ENCODE measurements at places on chromosomes 13 and 19.
A peak's percentile ranks its signal among the peaks of the same experiment; 100 is the strongest.

GRCh38 chr13:24392972-24393371, 83.6 kb downstream of the C1QTNF9 start:
- DNase-seq, result no peak

- no peak for DNase-seq
These were observed 45.3 kb upstream of the VSTM2B start for GRCh38 chr19:29480507-29480906.

GRCh38 chr19:50893047-50893736, 18.0 kb downstream of the KLK4 start:
- no peak for DNase-seq

DNA sequence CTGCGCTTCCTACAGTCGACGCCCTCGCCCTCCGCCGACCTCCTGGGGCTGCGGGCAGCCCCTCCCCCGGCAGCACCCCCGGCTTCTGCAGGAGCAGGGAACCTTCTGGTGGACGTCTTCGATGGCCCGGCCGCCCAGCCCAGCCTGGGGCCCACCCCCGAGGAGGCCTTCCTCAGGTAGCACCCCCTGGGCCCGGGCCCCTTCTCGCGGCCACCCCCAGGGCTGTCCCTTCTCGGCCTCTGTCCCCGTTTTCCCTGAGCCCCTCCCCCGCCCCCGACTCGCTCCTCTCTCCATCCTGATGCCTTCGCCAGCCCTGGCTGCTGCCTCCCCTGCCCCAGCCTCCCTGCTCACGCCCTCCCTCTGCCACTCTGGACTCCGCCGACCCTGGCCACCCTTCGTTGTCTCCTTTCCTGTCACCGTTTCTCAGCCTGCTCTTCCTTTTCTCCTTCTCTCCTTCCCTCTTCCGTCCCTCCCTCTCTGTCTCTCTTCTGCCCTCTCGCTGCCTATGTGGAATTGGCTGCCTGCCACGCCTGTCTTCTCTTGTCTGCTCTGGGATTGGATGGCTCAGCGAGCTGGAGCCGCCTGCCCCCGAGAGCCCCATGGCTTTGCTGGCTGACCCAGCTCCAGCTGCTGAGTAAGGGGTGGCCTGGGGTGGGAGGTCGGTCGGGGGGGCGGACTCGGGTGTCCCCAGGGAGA, 11.0 kb downstream of the FUZ start:
- DNase-seq, result no peak

GRCh38 chr19:15431396-15432017, 12.7 kb upstream of the AKAP8L start:
- DNase-seq, result no peak

DNA sequence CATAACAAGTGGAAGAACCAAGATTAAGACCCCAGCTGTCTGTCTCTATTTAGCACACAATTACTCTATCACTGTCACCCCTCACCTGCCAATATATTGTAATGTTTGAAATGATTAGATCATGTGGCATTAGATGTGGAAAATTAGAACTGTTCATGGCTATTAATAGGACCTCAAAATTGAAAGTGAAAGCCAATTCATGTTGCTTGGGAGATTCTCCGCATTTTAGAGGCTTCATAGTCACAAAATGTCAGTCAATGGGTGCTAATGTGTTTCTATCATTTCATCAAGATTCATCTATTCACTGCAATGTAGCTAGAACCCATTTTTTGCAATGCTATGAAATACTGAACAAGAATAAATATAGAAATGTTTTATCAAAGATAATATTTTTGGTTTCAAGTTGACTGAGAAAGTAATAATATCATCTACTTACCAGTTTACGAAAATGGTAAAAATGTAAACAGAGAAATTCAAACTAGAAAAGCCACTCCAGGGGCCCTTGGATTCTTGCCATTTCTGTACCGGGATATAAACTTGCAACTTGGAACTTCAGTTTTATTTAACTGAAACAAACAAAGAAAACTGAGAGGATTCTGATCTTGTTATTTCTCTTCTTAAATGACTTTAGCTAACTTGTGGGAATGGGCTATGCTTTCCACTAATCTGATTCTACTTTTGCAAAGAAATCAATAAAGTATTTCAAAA, 388.6 kb downstream of the DCT start:
- no peak for DNase-seq

GRCh38 chr13:39874331-39875053, 219.0 kb downstream of the COG6 start:
- no peak for DNase-seq

- DNase-seq, result no peak
These were observed 53.0 kb downstream of the NLRP12 start for GRCh38 chr19:53771144-53771543.

DNA sequence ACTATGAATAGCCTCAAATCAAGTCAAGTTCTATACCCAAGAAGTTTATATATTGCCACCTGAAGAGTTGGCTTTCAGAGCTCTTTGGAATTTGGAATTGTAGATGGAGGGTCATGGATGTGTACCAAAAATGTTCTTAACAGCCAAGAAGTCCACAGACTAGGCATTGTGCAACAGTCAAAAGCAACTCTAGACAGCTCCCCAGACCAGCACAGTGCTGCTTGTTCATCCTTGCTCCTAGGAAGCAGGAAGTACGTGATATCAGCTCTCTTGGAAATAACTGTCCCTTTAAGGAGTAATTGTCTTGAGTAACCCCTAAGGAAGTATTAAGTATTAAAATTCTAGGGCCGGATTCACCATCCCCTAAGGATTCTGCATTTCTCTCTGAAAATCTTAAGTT, 30.7 kb upstream of the IL17D start:
- DNase-seq, result no peak

DNA sequence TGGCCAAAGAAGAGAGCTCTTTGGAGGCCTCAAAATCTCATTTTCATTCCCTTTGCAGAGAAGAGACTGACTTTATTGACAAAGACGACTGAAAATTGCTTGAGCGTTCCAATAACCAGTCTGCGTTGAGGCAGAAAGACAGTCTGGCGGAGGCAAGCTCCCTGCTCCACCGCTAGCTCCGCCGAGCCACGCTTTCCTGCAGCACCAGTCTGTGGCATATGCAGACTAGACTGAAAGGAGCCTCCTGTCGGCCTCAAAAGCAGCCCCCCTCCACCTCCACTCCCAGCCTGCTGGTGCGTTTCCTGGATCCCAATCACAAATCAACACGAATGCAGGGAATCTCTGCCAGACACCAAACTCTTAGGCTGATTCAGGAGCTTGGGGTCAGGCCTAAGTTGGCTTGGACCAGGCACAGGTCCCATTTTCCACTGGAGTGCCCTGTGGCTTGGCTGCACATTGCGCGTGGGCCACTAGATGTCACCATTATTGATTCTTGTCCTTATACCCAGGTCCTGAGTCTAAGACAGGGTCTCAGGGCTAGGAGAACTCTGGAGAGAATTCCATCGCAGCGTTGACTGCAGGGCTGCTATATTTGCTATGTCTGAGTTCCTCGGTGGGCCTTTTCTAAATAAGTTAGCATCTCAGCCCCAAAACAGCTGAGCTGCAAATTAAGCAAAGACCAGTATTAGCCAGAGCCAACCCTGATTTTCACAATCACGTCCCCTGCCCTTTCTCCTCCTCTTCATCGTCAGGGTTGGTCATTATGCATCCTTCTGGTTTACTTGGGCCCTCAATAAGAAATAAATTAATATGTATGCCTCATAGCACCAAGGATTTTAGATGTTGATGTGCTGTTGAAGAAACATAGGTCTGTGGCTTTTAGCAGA, 5.2 kb upstream of the ZNF507 start:
- DNase-seq, result peak; percentile 29

GRCh38 chr13:112845511-112846144, 123.4 kb upstream of the MCF2L start:
- no peak for DNase-seq

GRCh38 chr13:101655435-101655834, 203.0 kb downstream of the ITGBL1 start:
- DNase-seq, result no peak

GRCh38 chr13:72700509-72700908, 26.9 kb downstream of the MZT1 start:
- DNase-seq, result no peak

GRCh38 chr19:28508666-28509065, 704.3 kb downstream of the UQCRFS1 start:
- DNase-seq, result no peak

DNA sequence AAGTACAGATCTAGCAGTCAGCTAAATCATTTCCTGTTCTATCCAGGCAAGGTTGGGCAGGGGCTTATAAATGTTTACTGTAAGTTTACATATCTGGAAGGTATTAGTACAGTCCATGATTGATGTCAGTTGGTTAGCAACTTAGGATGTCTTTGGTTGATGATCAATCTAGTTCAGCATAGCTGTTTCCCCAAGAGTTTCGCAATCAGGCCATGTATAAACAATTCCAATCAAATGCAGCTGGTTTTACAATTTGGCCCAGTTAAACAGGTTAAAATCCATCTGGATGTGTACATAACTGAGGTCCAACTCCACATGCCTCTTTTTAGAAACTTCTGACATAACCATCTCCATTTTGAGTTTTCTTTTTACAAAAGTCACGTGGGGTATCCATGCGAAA, 6.9 kb downstream of the ZNF221 start:
- DNase-seq, result no peak

DNA sequence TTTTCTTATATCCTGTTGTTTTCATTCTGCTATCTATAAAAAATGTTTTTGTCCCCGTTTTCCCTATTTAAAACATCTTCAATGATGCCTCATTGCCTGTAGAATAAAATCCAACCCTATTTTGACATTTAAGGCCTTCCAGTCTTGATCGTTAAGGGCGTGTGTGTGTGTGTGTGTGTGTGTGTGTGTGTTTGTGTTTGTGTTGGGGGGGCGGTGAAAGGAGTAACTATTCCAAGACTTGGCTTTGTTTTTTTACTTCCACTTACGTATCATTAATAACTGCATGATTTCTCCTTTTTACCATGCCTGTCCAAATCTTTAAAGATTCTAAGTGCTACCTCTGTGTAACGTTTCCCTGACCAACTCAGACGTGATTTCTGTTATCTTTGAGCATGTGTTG, 784 bp downstream of the PIBF1 start:
- no peak for DNase-seq

- DNase-seq, result no peak
These were observed 191.1 kb downstream of the RGCC start for GRCh38 chr13:41648314-41648935.

- no peak for DNase-seq
These were observed 259.5 kb downstream of the NHLRC3 start for GRCh38 chr13:39297664-39298171.

DNA sequence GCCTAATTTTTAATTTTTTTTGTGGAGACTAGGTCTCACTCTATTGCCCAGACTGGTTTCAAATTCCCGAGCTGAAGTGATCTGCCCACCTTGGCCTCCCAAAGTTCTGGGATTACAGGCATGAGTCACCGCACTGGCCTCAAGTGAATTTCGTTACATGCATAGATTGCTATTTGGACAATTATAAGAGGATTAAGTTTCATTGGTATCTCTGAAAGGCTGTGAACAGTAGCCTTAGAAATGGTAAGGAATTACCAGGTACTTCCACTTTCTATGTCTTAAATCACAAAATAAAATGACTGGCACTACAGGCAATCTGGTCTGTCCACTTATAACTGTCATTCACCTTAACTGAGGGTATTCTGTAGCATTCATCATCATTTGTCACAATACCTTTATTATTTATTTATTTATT, 2.9 kb upstream of the CCDC9 start:
- DNase-seq, result no peak

- DNase-seq, result no peak
These were observed 224.1 kb downstream of the FGF9 start for GRCh38 chr13:21894703-21895699.

DNA sequence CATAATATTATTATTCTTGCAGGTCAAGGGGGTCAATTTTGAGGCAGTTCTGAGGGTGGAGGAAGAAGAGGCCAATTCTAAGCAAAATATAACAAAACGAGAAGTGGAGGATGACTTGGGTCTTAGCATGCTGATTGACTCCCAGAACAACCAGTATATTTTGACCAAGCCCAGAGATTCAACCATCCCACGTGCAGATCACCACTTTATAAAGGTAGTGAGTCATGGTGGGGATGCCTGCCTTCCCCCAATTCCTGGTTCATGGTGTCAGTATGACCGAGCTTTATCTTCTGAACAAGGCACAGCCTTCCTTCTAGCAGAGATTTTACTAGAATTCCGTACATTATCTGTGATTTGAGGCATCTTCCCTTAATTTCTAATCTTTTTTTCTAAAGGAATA, 9.4 kb upstream of the DCUN1D2 start:
- DNase-seq, result no peak

DNA sequence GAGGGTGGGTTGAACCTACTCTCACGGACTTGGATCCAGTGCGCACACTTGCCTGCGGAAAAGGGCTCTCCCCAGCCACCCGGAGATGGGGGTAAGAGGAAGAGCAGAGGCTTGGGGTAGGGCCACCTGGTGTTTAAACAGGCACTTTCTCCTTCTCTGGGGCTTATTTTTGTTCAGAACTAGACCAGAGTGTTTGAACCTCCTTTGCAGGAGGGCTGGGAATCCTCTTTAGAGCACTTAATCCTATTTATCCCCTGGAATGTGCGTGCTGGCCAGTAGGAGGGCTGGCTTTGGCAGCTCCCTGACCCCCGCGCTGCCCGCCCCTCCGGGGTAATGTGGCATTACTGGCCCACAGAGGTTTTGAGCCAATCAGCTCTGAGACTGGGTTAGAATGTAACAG, 2.0 kb downstream of the RGS9BP start:
- no peak for DNase-seq

GRCh38 chr13:19179916-19180315, 1.7 kb downstream of the TUBA3C start:
- DNase-seq, result no peak

GRCh38 chr13:73910733-73911132, 223.5 kb downstream of the KLF12 start:
- DNase-seq, result no peak

DNA sequence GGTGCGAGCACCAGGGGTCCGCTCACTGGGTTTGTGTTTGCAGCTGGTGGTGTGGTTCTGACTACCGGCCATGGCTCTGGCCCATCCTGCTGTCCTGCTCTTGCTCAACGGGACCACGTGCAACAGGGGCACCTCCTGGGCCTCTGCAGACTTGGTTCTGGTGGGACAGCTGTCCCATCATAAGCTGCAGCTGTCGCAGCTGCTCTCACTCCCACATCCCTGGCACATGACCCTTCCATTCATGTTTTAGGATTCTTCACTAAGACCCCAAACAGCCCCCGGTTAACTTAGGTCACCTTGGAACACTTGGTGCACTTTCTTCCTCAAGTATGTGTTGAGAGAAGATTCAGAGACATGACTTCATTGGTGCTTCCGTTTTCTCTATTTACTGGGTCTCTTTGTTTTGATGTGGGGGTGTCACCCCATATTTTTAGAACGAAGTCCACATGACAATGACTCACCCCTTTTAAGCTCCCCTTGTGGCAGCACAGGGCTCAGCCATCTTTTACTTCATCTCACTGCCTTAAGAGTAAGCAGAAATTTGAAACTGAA, 68.4 kb upstream of the ARHGEF7 start:
- no peak for DNase-seq

DNA sequence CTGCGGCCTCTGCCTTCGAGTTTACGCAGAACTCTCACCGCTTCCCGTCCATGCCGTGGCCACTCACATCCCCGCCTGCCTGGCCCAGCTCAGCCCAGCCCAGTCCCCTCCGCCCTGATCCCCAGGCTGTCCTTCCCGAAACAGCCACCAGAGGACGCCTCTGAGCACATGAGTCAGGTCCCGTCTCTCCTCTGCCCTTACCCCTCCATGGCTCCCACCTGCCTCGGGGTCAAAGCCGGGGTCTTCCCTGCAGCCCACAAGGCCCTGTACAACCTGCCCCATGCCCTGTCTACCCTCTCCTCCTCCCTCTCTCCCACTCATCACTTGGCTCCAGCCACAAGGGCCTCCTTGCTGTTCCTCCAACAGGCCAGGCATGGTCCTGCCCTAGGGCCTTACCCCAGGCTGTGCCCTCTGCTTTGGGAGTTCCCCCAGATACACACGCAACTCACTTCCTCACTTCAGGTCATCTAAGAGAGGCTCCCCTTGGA, 8.1 kb upstream of the SEMA6B start:
- DNase-seq, result peak; percentile 55

All from NCI-H1417 (cell line).